ENCODE measurements at places on chromosomes 5 and 9. TPM values are rescaled to one million over a fixed set of nuclear protein-coding genes. Genes with fewer than 3 reads are reported as not detected.

GRCh38 chr5:107524111-107524510 is 146.6 kb downstream of the EFNA5 start:
- peaks cover 11% of the 10 kb centered on the region for H3K4me1 ChIP-seq
- H3K27ac ChIP-seq = no peak overlapping the region
- H3K36me3 ChIP-seq = no peaks in the 10 kb centered on the region

DNA sequence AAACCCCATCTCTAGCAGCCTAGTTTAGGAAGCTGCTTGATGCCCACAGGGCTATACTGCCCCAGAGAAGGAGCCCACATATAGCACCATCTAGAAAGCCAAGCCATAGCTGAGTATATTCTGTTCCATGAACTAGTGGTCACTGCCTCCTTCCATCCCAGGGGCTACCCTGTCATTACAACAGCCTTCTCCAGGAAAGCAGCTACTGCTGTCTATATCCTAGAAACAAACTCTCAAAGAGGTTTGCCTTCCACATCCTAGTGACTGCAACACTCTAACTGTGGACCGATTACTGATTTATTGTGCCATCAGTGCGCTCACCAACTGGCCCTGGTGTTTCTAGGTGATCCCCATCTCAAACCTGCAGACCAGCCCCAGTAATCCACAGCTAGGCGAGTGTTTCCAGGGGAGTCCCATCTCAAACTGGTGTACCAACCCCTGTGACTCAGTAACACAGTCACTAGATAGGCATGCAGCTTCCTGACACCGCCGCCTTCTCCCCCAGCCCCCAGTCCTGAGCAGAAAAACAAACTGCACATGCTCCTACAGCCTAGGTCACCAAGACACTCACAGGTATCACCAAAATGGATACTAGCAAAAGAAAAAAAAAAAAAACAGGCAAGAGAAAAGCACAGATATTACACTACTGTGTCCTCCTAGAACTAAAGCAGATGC is 14.8 kb downstream of the SPTLC1 start:
- no peak for DNase-seq
- H3K4me3 ChIP-seq = no peak overlapping the region
- no peak overlapping the region for H3K27ac ChIP-seq
- H3K36me3 ChIP-seq = peaks cover 11% of the 10 kb centered on the region
- no peaks in the 10 kb centered on the region for H3K27me3 ChIP-seq
- no peaks in the 10 kb centered on the region for H3K4me1 ChIP-seq

GRCh38 chr5:1926471-1927341 is 44.0 kb upstream of the IRX4 start:
- H3K4me1 ChIP-seq = peaks cover 10% of the 10 kb centered on the region
- no peaks in the 10 kb centered on the region for H3K36me3 ChIP-seq
- H3K27me3 ChIP-seq = peaks cover 4% of the 10 kb centered on the region
- no peak for DNase-seq

The YIPF5 gene
- total RNA-seq = 44.6 TPM

The MEGF9 gene
- 13.7 TPM for total RNA-seq

The IL9 gene
- not detected for total RNA-seq
